IMR-90 (cell line): ENCODE measurements at places on chromosomes 2 and 18.
A peak's percentile ranks its signal among the peaks of the same experiment; 100 is the strongest.

DNA sequence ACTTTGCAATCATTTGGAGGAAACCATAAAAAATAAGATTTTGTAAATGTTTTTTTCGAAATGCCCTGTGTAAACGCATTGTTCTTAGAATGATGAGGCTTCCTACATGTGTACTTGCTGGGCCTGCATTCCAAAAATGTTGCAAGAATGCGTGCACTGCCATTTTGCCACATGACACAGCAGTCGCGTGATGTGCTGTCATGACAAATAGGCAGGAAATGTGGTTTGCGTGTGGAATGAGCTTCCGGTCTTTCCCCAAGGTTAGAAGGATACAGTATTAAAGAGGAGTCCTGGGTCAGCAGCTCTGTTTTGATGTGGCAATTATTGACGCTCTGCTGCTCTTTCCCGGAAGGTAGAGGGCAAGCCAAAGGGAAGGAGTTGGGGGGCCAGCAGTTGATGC is 18.1 kb upstream of the SERPINB2 start:
- peak; percentile 91 for DNase-seq

DNA sequence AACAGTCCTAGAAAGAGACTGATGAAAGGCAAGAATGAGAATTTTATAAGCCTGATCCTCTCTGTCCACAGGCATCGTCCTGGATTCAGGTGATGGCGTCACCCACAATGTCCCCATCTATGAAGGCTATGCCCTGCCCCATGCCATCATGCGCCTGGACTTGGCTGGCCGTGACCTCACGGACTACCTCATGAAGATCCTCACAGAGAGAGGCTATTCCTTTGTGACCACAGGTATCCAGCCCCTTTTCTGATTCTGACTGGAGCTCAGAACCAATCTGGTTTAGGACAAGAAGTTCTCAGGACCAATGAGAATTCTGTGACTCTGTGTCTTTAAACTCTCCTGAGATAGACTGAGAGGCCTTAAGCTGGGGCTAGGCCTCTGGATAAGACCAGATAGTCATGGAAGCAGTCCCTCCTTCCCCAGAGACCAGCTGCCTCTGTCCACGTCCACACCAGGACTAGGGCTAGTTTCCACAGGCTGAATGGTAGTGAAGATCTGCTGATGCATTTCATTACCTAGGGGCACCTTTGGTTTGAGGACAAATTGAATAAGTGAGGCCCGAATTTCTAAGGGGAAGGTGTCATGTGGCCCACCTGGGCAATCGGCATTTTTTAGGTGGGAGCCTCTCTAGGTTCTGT is 13.1 kb upstream of the DGUOK start:
- no peak for DNase-seq

DNA sequence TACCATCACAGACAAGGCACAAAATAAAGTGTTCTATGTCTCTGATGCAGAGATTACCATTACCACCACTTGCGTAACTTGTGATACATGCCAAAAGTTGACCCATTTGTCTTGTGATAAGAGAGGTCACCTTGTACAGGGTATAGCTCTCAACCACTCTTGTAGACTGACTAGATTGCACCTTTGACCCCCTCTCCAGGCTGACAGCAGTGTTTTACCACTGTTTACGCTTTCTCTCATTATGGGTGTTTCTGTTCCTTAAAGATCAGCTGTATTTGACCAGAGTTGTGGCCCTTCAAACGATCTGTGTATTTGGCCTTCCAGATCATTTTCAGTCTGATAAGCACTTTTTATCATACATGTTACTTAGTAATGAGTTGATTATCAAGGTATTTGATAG is 215.7 kb upstream of the HNMT start:
- no peak for DNase-seq

DNA sequence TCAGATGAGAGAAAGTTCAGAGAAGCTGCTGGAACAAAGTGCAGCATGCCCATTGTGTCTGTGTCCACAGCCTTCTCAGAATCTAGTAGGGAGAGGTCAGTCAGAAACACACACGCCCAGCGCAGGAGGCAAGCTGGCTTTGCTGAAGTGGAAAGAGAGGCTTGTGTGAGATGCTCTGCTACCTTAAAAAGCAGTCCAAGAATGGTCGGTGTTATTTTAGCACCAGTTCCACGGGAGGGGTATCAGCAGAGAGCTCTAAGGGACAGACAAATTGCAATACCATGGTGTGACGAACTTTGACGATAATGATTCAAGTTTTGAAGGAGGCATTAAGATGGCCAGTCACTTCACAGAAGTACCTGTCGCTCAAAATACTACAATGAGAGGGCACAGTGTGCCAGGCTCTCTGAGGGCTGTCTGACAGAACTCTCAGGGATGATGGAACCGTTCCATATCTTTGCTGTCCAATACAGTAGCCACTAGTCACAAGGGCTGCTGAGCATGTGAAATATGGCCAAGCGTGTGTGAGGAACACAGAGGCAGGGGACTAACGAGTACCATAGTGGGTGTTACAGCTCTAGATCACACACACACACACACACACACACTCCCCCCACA is 237.5 kb upstream of the TMEM200C start:
- DNase-seq = no peak
